Bronchial smooth muscle cell (primary cell): ENCODE measurements at places on chromosomes 5 and 9. TPM values are rescaled to one million over a fixed set of nuclear protein-coding genes. Genes with fewer than 3 reads are reported as not detected.

Gene PDGFRB
- 71.1 and 110 TPM in 2 replicates for total RNA-seq

Gene MAMDC2
- 0.52 and 1.7 TPM in 2 replicates for total RNA-seq

Gene SPOCK1
- total RNA-seq = 53.9 and 76.2 TPM in 2 replicates

Gene NTRK2
- total RNA-seq = under 0.01 and 0.26 TPM in 2 replicates

Gene GSN
- total RNA-seq = 629 and 992 TPM in 2 replicates
